ENCODE measurements at places on chromosomes 5 and 9.

GRCh38 chr9:93324191-93324834 lies 127.2 kb upstream of the FAM120A start:
- no peak for DNase-seq

- DNase-seq = no peak
Observed at GRCh38 chr9:91192381-91193086, 169.2 kb downstream of the AUH start.

DNA sequence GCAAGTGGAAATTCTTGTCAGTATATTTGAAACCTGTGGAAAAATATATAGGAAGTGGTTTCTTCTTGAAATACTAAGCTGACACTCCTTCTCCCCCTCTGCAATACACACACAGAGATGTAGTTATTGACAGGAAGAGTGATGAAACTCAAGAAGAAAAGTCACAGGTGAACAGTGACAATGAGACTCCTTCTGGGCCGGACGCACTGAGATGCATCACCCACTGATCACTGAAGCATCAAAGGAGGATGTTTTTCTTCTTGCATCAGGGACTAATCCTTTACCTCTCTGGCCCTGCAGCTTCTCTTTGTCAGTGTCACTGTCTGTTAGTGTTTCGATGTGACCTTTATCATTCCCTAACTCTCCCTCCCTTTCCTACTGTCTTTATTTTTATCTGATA lies 1864.2 kb upstream of the C9orf72 start:
- DNase-seq = no peak

DNA sequence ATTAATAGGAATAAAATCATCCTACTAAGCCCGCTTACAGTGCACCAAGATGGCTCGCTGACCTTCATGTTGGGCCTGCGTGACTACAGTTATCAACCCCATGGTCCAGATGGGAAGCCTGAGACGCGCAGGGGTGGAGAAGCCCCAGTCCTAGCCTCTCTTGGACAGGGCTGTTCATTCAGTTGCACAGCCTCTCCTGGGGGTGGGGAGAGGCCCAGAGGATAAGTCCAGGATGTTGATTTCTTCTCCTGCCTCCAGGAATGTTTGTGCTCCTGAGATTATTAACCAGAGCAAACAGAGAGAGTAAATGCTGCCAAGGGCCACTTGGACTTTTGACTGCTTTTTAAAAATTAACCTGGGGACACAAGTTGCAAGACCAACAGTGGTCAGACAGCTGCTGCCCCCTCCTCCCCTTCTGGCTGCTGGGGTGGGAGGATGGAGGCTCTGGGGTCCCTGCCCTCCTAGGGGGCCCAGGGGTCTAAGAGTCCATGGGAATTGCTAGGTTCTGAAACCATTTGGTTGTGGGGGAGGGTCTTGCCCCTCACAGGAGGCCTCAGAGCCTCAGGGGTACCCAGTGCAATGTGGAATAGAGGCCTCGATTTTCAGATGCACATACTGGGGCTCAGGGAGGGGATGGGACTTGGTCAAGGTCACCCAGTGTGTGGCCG lies 2.8 kb upstream of the AMBP start:
- no peak for DNase-seq

GRCh38 chr5:31962871-31963307 lies 211.2 kb downstream of the GOLPH3 start:
- no peak for DNase-seq

GRCh38 chr9:107211284-107211923 lies 71.7 kb upstream of the RAD23B start:
- no peak for DNase-seq

DNA sequence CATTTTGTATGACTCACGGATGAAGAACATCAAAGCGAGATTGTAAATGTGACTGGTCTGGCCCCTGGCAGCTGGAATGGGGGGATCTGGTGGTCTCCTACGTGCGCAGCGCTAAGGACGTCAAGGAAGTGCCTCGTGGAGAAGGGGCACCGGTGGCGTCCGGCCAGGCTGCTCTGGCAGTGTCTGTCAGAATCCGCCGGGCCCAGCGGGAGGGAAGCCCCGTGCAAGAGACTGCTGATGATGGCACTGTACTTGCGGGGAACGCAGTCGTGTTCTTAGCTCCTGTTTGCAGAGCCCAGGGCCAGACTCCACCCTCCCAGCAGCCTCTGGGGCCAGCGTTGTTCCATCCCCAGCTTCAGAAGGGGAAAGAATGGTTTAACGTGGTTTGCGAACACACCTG lies 75.5 kb downstream of the COL5A1 start:
- DNase-seq = no peak

- DNase-seq = no peak
Observed at GRCh38 chr5:33441241-33442177, 744 bp downstream of the TARS1 start.

- DNase-seq = no peak
Observed at GRCh38 chr5:1959231-1959630, 76.5 kb upstream of the IRX4 start.

DNA sequence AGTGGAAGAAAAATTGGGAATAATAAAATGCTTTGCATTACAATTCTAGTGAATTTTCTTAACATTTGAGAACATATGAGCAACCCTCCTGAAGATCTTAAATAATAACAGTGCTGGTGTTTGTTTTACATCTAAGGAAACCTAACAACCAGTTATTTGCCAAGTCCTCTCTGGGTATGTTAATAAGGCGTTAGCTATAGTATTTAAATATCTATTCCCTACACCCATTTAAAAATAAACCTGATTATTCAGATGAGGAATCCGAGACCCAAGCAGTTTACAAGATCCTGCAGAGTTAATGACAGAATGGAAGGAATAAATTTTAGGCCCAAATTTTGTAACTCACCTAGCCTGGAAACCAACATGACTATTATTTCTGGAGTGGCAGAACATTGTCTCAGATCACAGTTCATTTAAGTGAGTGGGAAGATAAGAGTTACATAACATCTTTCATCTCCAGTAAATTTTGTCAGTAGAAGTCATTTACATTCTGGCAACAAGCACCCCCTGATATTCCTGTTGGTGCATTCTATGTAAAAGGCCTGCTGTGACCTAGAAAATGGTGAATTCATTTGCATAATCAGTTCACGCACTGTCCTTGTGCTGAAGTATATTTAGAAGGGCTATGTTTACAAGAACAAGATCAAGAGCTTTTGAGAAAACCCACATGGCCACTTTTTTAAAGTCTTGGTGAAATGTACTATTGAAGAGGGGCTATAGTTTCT lies 148.2 kb downstream of the COX7C start:
- no peak for DNase-seq

- DNase-seq = no peak
Observed at GRCh38 chr9:113626735-113627495, 163.4 kb downstream of the RGS3 start.

DNA sequence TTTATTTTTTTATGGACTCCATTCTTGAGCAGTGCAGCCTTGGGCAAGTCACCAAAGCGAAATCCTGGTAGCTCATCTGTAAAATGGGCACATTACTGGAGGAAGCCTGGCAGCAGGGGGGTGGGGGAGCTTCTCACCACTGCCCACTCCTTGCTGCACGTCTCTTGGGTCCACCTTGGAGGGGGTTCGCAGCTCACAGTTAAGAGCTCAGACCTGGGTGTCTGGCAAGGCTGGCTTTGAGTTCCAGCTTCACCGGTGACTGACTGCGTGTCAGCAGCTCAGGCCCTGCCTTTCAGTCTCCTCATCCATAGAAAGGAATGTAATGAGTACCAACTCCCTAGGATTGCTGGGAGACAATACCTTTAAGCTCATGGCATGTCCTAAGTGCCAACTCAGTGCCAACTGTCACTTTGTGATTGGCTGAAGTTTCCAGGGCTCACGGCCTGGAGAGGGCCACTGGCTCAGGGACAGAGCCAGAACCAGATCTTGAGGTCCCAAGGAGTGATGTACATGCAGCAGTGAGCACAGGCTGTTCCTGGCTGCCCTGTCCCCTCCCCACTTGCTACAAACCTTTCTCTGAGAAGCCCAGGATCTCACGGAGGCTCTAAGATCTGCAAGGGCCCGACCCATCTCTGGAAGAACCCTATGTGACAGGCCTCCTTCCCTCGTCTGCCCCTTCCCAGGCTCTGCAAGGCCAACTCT lies 72.9 kb downstream of the C9orf50 start:
- no peak for DNase-seq

- no peak for DNase-seq
Observed at GRCh38 chr9:112140936-112141335, 34.2 kb downstream of the SUSD1 start.

DNA sequence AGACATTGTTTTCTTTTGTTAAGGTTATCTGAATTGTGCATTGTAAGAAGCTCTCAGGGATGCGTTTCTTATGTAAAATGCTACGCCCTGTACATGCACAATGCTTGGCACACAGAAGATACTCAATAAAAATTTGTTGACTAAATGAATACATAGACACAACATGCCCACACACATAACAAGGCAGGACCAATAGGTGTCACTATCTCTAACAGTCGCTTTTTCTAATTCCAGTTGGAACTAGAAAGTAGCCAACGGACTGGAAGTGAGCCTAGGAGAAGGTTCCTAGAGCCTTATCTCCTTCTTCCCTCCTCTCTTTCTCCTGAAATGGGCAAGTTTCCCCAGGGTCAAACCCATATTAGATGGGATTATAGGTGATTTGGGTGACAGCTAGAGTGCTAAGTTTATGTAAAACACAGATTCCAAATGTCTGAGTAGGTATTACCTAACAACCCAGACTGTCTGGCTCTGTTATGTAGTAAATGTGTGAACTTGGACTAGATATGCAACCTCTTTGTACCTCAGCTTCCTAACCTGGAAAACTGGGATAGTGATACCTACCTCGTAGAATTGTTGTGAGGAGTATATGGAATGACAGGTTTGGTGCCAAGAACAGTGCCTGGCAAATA lies 603.0 kb downstream of the RAB3C start:
- DNase-seq = no peak

DNA sequence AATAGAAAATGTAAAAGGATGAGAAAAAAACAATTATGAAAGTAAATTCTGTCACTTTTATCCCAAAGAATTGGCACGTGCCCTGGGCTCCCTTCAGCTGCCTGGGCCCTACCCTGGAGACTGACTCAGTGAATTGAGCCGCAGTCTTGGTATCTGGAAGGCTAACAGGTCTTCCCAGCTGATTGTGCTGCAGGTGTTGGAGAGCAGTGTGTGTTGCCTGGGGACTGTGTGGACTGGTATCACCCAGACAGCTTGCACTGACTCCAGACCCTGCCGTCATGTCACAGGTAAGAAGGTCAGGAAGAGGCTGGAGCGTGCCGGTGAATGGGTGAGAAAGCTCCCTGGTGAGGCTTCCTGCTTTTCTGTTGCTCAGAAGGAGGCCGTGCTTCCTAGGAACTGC lies 83.3 kb downstream of the AOPEP start:
- DNase-seq = no peak

GRCh38 chr5:136037001-136037705 lies 8.4 kb downstream of the TGFBI start:
- DNase-seq = no peak

DNA sequence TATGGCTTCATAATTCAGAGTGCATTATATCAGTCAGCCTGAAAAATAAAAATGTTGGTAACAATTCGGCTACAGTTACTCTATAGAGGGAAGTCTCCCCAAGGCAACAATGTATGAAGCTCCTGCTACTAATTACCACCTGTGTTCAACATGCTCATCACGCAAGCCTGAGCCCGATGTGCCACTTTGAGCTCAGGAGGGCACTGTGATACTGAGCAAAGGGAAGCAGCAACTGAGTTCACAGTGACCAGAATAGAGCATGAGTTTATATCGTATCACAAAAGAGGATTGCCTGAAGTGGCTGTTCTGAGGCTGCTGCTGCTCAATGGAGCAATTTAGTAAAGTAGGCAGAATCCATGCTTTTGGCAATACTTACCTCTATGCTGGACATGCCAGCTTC lies 202.0 kb upstream of the HAPLN1 start:
- DNase-seq = no peak

DNA sequence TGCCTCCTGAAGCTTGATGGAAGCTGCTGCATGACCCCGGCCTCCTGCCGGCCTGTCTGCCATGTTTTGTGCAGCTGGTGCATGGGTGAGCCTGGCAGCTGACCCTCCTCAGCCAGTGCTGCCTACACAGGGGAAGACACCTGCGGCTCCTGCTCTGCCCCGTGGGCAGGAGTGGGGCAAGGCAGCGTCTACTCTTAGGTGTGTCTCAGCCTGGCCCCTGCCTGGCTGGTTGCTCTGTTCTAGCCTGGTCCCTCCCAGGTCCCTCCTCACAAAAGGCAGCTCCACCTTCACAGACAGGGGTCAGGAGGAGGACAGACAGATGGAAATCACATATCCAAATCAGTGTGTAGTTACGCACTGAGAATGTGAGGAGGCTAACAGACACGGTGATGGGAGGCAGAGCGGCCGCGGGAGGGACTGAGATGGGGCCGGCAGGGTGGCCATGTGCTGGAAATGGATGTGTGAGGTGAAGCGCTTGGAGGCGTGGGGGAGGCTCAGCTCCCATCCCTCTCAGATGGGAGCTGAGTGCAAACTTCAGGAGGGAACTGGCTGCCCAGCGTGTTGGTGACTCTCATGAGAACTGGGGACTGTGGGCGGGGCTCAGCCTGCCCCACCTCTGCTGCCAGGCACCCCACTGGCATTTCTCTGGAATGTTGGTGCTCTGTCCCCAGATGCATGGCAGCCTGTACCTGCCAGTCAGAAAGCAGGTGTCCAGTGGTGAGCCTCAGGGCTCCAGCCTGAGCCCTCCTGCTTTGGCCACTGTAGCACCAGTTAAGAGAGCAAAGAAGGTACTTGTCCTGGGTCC lies 43.4 kb downstream of the PPARGC1B start:
- no peak for DNase-seq

- no peak for DNase-seq
Observed at GRCh38 chr9:33234511-33235467, 5.2 kb upstream of the SPINK4 start.

DNA sequence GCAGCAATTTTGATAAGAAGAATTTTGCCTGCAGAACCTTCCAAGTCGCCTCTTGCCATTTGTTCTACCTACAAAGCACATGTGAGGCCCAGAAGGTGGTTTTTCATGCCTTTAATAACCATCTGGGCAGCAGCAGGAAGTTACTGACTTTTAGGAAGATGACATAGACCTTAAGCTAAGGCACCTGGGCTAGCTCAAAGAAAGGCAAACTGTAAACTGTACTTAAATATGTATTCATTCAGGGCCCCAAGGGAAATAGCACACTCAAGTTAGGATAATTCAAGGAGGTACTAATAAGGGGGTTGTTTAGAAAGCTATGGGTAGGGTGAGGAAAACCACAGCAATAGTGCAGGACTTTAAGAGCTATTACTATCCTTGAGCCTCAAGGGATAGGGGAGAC lies 57.3 kb upstream of the HSPB3 start:
- no peak for DNase-seq
